ENCODE measurements at places on chromosomes 5 and 9. TPM values are rescaled to one million over a fixed set of nuclear protein-coding genes. Genes with fewer than 3 reads are reported as not detected.

Gene COL5A1
- 339 TPM for total RNA-seq

Gene PCDHB2
- total RNA-seq: 6.8 TPM

Gene HEMGN
- not detected for total RNA-seq

Gene TPPP
- total RNA-seq: under 0.01 TPM

Gene SLCO6A1
- not detected for total RNA-seq

Gene GRIN1
- 0.12 TPM for total RNA-seq

Gene XPA
- total RNA-seq: 5.8 TPM

Gene CTNND2
- not detected for total RNA-seq

Gene TMEM171
- 27.3 TPM for total RNA-seq

Gene ABCA1
- 62.4 TPM for total RNA-seq

Gene PRDM9
- not detected for total RNA-seq

Gene COL23A1
- total RNA-seq: 14.7 TPM

Gene PRXL2C
- 65.9 TPM for total RNA-seq

Gene MYMK
- not detected for total RNA-seq

Gene DDX4
- total RNA-seq: not detected

Gene CDH12
- 0.16 TPM for total RNA-seq

Gene RORB
- total RNA-seq: 0.85 TPM

Gene PLGRKT
- 9.9 TPM for total RNA-seq

Gene CRHBP
- total RNA-seq: 1.7 TPM

Gene TMEM252
- not detected for total RNA-seq

Gene FGD3
- total RNA-seq: 0.16 TPM

Gene CAMK2A
- total RNA-seq: 0.65 TPM

Gene KDM3B
- 60.2 TPM for total RNA-seq

Gene DIMT1
- 34.9 TPM for total RNA-seq

Gene ARHGEF37
- total RNA-seq: 2.4 TPM

Gene JAKMIP2
- 7.8 TPM for total RNA-seq

Gene ZBTB43
- total RNA-seq: 16.1 TPM

Gene NME5
- total RNA-seq: 1.8 TPM

Gene PTGR1
- 43.5 TPM for total RNA-seq

Gene TAF11L5
- not detected for total RNA-seq

Gene DOK3
- total RNA-seq: 1.9 TPM

Gene KIF4B
- under 0.01 TPM for total RNA-seq

Gene SVEP1
- 107 TPM for total RNA-seq

Gene DBH
- not detected for total RNA-seq

Gene NDOR1
- 6.8 TPM for total RNA-seq

Gene MARCOL
- total RNA-seq: not detected

Gene CDKN2A
- 17.2 TPM for total RNA-seq

Gene PLPPR1
- not detected for total RNA-seq

Gene WDR41
- 116 TPM for total RNA-seq

Gene STING1
- total RNA-seq: 64.1 TPM

Gene INPP5E
- 13.1 TPM for total RNA-seq
